ENCODE measurements at places on chromosomes 2 and 18.

GRCh38 chr2:143891879-143892308 lies 628.0 kb downstream of the ZEB2 start:
- no peak for DNase-seq

- no peak for DNase-seq
Observed at GRCh38 chr2:118356051-118356450, 267.8 kb downstream of the INSIG2 start.

- DNase-seq, result no peak
Observed at GRCh38 chr18:49515516-49515915, 28.5 kb upstream of the C18orf32 start.

- DNase-seq, result no peak
Observed at GRCh38 chr18:48667276-48668254, 128.7 kb downstream of the CTIF start.

DNA sequence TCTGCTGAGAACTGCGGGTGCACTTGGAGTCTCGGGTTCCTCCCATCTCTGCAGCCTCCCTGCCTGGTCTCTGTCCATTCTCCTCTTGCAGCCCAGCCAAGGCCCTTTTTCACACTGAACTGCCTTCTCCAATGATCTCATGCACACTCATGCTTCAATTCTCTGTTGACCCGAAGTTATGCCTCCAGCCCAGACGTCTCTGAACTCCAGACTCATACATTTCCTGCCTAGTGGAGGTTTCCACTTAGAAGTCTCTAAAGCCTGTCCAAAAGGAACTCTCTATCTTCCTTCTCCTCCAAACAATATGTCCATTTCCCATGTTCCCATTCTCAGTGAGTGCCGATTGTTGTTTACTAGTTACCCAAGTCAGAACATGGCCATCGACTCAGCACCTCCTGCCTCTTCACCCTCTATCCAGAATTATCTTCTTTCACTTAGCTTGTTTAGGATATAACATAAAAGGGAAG lies 155.2 kb downstream of the IRS1 start:
- DNase-seq, result no peak

GRCh38 chr18:48977914-48978313 lies 27.1 kb upstream of the SMAD7 start:
- DNase-seq, result no peak

GRCh38 chr2:58387701-58388100 lies 146.6 kb upstream of the FANCL start:
- DNase-seq, result no peak

DNA sequence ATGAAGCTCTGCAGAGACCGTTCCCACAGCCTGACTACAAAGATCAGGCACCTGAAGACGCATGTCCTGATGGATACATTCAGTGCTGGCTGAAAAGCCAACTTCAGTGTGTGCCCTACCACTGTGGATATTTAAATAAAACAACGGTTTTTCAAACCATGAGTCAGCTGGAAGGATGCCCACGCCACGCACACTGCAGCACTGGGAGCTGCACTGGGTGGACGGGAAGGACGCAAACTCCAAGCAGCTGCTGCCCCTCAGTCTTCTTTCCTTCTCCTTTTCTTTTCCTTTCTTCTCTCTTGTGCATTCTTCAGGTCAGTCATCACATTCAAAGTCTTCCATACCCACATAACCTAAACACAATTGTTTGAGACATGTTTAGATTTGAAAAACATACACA lies 7.9 kb downstream of the TMEM18 start:
- no peak for DNase-seq

- DNase-seq, result no peak
Observed at GRCh38 chr2:47024046-47024445, 108.4 kb upstream of the MCFD2 start.

- no peak for DNase-seq
Observed at GRCh38 chr2:48943436-48943835, 187.9 kb upstream of the LHCGR start.

DNA sequence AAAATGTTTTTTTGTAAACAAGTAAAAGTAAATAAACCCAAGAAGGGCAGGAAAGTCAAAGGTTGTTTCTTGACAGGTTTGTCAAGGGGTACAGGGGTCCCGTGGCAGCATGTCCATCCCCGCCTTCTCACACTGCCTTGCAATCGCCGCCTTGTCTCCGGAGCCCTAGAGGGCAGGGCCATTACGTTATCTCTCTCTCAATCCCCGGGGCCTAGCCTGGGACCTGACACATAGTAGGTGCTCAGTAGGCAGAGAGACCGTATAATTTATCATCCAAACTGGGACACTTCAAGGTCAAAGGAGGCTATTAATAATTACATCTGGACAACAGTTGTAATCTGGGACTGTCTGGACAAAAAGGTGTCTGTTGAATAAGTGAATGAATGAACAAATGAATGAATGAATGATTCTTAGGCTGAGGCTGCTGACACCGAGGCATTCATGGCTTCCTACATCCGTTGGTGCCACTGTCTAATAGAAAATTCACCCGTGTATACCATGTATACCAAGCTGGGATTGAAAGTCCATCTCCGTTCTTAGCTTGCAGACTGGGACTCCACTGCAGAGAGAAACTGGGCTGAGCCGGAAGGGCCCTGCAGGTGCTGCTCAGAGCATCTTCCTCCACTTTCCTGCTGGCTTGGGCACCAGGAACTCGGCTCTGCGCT lies 44.8 kb upstream of the PLB1 start:
- no peak for DNase-seq

DNA sequence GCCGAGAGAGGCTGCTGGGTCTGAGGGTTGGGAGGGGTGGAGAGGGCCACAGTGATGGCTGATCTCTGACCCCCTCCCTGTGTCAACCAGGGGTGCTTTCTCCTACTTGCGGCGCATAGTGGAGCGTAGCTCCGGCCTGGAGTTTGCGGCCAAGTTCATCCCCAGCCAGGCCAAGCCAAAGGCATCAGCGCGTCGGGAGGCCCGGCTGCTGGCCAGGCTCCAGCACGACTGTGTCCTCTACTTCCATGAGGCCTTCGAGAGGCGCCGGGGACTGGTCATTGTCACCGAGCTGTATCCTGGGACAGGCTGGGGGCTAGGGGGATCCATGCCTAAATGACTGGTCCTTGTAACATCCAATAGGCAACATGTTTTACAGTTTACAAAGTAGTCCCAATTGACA lies 20.9 kb upstream of the GMPPA start:
- no peak for DNase-seq

GRCh38 chr2:15733867-15734673 lies 142.4 kb downstream of the DDX1 start:
- no peak for DNase-seq

GRCh38 chr18:67354091-67354490 lies 162.4 kb downstream of the DSEL start:
- no peak for DNase-seq

DNA sequence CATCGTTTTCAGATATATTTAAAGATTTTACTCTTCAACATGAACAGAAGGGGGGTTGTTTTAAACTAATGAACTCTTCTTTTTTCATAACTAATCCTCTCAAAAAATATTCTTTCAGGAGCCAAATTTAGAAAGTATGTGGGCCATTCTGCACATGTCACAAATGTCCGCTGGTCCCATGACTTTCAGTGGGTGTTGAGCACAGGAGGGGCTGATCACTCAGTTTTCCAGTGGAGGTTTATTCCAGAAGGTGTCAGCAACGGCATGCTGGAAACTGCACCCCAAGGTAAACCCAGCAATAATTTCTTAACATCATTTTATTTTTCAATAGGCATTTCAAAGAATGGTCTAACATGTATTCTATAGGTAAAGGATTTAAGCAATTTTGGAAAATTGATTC lies 136.0 kb downstream of the EML6 start:
- DNase-seq, result no peak

DNA sequence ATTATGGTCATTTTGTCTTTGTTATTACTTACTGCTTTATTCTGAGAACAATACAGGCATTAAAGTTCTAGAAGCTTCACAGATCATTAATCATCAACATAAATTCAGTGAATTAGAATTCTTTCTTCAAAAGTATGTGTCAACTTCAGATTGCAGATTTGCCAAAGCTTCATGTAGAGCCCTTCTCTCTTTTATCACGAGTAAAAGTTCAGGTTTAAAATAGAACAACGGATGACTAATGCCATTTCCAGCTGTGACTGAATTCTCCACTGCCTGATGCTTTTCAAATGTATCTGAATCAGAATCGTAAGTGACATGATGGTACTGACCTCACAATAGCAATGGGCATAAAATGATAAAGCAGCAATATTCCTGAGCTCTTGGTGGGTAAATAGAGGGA lies 116.0 kb downstream of the ABCA12 start:
- no peak for DNase-seq

DNA sequence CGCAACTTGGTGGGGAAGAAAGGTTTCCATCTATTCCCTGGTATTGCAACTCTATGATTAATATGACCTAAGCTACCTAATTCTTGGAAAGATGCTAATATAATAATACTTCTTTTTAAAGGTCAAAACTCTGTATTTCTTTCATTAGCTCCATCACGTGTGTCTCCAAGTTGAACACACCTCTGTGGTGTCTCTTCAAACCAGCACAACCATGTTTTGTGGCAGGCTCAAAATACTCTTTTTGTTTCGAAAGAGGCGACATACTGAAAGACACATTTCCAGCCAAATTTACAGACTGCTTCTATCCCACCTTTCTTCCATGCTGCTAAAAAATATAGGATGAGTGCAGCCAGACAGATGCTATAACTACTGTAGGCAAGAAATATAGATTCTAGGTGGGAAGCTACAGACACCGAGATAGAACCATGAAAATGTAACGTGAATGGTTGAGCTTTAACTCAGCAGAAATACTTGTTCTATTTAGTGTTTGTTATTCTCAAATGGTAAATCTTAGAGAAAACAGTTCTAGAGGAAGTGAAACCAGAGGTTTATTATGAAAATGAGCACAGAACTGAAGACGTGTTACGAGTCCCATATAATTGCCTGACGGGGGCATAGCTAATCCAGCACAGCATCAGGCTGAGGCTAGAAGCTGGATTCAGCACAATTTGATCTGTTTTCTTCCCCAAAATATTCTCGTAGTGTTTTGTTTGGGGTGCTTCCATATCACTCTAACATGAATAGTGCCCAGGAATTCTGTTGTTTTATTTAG lies 991.5 kb upstream of the FANCL start:
- DNase-seq, result no peak

GRCh38 chr2:154402213-154402612 lies 296.3 kb upstream of the KCNJ3 start:
- no peak for DNase-seq

GRCh38 chr18:4544142-4544541 lies 89.0 kb upstream of the DLGAP1 start:
- DNase-seq, result no peak

DNA sequence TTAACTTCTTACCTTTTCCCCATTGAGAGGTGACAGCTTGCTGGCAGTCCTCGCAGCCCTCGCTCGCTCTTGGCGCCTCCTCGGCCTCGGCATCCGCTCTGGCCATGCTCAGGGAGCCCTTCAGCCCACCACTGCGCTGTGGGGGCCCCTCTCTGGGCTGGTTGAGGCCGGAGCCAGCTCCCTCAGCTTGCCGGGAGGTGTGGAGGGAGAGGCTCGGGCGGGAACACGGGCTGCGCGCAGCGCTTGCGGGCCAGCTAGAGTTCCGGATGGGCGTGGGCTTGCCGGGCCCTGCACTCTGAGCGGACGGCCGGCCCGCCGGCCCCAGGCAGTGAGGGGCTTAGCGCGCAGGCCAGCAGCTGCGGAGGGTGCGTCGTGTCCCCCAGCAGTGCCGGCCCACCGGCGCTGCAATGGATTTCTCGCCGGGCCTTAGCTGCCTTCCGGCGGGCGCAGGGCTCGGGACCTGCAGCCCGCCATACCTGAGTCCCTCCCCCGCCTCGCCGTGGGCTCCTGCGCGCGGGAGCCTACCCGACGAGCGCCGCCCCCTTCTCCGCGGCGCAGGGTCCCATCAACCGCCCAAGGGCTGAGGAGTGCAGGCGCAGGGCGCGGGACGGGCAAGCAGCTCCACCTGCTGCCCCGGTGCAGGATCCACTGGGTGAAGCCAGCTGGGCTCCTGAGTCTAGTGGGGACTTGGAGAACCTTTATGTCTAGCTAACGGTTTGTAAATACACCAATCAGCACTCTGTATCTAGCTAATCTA lies 335.0 kb downstream of the CBLN2 start:
- no peak for DNase-seq

DNA sequence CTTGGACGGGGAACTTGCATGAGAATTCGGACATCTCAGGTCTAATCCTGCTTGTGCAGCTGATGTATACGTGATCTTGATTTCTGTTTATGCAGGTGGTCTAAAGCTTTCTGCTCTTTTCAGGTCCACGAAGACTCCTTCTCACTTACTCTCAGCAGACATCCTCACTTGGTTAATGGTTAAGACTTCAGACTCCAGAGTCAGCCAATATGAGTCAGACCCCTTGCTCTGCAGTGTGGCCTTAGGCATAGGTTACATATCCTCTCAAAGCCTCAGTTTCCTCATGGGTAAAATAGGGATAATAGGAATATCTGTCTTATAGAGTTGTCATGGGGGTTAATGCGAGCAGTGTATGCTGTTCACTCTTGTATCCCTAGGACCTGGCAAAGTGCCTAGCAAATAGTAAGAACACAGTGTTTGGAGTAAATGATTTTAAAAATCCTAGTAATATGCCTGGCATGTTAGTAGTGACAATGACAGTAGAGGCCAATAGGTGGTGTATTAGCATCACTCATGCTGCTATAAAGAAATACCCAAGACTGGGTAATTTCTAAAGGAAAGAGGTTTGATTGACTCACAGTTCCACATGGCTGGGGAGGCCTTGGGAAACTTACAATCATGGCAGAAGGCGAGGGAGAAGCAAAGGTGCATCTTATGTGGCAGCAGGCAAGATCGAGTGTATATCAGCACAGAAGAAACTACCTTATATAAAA lies 42.3 kb downstream of the XRCC5 start:
- no peak for DNase-seq

DNA sequence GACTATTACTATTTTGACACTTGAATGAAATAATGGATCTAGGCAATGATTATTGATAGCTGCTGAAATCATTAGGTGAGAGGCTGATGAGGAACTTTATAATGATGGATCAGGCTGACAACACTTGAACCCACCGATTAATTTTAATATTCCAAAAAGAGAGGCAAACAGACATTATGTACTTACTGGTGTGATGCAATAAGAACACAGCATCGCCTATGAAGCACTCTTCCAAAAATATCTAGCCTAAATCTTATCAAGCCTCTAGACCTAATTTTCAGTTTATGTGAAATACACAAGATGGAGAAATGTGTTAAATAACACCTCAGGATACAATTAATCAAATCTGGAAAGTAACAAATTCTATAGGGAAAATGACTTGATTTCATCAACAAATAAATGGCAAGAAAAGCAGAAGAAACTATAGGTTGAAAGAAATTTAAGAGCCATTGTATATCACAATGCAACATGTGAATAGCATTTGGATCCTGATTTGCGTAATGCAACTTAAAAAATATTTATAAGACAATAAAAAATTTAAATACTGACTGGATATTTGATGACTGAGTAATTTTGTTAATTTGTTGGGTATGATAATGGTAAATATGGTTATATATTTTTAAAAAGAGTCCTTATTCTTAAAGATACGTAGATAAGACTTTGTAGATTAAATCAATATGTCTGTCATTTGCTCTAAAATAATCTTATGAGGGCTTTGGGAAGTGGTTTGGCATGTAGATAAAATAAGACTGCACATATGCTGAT lies 17.2 kb upstream of the SSB start:
- DNase-seq, result no peak

Measured in effector memory CD8-positive, alpha-beta T cell (primary cell).